ENCODE measurements at places on chromosomes 12 and 14. TPM values are rescaled to one million over a fixed set of nuclear protein-coding genes. Genes with fewer than 3 reads are reported as not detected.

PAH gene
- total RNA-seq, result not detected

MAPK1IP1L gene
- 114 TPM for total RNA-seq

OAS1 gene
- total RNA-seq, result 92.2 TPM

CLEC1B gene
- not detected for total RNA-seq

REP15 gene
- 0.12 TPM for total RNA-seq

CIROP gene
- total RNA-seq, result not detected

KITLG gene
- 11.9 TPM for total RNA-seq

RERGL gene
- total RNA-seq, result not detected

KLRK1 gene
- total RNA-seq, result 0.09 TPM

PLEK2 gene
- 28.3 TPM for total RNA-seq

RNASE7 gene
- not detected for total RNA-seq

DCN gene
- not detected for total RNA-seq

ACOT4 gene
- total RNA-seq, result 2.1 TPM

LIN7A gene
- 0.42 TPM for total RNA-seq

BCAT1 gene
- 12.0 TPM for total RNA-seq

ZC2HC1C gene
- total RNA-seq, result 3.0 TPM

KRT7 gene
- total RNA-seq, result 3,887 TPM

RTN1 gene
- total RNA-seq, result not detected

KRT85 gene
- not detected for total RNA-seq

KRAS gene
- total RNA-seq, result 16.3 TPM

FLRT2 gene
- 2.2 TPM for total RNA-seq

BRI3BP gene
- total RNA-seq, result 17.7 TPM

KRT74 gene
- not detected for total RNA-seq

ASCL1 gene
- total RNA-seq, result not detected

AICDA gene
- not detected for total RNA-seq

CAPZA3 gene
- not detected for total RNA-seq

KRT5 gene
- not detected for total RNA-seq

AVPR1A gene
- total RNA-seq, result not detected

HELB gene
- total RNA-seq, result 0.90 TPM

FAM222A gene
- 3.8 TPM for total RNA-seq

MAP3K9 gene
- total RNA-seq, result 4.7 TPM

SLC25A47 gene
- not detected for total RNA-seq

ZNF10 gene
- total RNA-seq, result 1.0 TPM

MGAT4C gene
- 0.18 TPM for total RNA-seq

CBLN3 gene
- total RNA-seq, result 1.4 TPM

SELPLG gene
- total RNA-seq, result 0.95 TPM
